Muscle of back (tissue), 13 donors: ENCODE measurements at places on chromosomes 16 and 17.

DNA sequence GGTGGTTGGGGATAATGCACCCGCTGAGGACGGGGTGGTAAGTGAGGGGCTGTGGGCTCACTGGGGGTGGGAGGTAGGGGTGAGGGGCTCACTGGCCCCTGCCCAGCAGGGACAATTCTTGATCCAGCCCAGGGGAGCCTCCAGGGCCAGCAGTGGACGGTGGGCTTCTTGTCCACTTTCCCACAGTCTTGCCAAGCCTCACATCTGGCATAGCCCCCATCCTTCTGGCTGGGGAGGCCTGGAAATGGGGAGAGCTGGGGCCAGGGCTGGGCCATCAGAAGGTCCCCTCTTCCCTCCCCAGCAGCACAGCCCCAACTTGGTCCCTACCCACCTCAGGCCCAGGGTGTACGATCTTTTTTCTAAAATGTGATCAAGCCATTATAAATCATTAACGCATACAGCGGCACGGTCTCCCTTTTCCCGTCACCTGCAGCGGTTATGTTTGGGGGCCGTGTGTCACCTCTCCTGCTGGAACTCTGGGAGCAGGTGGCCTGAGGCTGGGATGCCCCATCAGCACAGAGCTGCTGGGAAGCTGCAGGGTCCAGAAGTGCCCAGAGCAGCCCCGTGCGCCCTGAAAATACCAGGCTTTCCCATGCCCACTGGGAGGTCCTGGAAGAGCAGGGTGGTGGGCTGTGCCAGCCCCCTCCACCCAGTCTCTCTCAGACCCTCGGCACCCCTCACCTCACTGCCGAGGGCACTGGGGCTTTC lies 7.2 kb upstream of the SETD6 start:
- no peak for DNase-seq

DNA sequence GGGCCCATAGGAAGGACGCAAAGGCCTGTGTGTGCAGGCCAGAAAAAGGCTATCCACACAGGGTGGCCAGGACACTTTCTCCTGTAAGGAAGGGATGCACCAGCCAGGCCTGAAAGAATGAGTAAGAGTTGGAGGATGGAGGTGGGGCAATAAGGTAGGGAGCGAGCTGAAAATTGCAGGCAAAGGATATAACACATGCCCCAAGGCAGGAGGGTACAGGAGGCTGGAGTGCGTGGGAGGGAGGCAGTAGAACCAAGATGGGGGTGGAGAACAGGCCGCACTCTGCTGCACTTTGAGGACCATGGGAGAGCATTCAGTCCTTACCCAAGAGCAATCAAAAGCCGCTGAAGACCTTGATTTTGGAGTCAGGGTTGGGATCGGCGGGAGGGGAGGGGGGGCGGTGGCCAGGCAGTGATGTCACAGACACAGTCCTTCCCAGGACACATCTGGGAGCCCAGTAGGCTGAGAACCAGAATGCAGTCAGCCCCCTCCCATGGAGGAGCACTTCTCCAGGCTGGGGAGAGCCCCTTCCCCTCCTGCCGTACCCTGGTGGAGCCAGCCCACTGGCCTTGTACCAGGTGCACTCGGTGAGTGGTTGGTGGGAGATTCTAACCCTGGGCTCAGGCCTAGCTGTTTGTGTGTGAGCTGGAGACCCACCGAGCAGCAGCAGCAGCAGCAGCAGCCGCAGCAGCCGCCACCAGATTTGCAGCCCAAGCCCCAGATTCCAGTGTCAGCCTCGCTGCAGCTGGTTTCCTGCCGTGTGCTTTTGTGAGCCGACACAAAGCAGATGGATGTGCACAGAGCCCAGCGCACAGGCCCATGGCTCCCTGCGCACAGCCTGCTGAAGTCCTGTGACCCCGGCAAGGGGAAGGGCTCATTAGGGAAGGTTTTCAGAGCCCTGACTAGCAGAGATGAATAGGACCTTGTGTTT lies 17.5 kb downstream of the ANKRD40 start:
- no peak for DNase-seq

- no peak for DNase-seq
Observed at GRCh38 chr17:1462164-1463112, 6.4 kb upstream of the CRK start.

GRCh38 chr16:81321536-81321935 lies 6.8 kb downstream of the GAN start:
- DNase-seq, result no peak

GRCh38 chr16:85720302-85720637 lies 30.6 kb downstream of the C16orf74 start:
- no peak for DNase-seq

DNA sequence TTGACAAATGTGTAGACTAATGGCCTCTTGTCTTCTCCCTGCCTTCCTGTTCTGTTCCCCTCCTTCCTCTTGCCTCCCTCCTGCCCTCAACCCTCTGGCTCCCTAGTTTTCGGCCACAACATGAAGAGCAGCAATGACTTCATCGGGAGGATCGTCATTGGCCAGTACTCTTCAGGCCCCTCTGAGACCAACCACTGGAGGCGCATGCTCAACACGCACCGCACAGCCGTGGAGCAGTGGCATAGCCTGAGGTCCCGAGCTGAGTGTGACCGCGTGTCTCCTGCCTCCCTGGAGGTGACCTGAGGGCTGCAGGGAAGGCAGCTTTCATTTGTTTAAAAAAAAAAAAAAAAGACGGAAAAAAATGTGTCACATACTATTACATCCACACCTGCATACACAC lies 18.8 kb upstream of the CLEC19A start:
- DNase-seq, result no peak

- no peak for DNase-seq
Observed at GRCh38 chr16:56289416-56289815, 98.1 kb downstream of the GNAO1 start.

DNA sequence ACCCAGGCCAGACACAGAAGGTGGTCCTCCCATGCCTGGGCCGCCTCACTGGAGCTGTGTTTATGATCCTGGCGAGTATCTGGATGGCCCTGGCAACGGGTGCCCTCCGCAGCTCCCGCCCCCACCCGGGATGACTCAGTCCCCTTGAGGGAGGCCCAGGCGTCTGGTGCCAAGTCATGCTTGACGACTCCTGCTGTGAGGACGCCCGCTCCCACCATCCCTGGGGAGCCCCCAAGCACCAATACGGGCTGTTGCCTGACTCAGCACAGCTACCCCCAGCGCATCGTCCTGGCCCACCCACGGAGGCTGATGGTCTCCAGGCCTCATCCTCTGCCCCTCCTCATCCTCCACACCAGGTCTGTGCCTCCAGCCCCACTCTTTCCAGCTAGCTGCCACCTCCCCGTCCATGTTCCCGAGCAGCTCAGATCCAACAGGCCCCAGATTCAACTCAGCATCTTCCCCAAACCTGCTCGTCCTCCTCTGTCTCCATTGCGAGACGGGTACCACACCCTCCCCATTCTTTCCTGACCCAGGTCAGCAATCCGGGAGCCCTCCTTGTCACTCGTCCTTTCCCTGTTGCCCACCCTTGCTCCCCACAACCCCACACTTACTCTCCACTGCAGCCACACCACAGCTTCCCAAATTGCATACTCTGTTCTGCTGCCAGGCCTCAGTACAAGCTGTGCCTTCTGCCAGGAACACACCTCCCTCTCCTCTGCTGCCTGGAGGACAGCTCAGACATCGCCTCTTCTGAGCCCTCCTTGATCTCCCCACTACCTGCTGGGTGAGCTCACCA lies 2.6 kb downstream of the CAMKK1 start:
- DNase-seq, result peak; percentile 81

- no peak for DNase-seq
Observed at GRCh38 chr16:57745768-57746167, 10.2 kb downstream of the KATNB1 start.

GRCh38 chr17:73292031-73292531 lies 19.7 kb downstream of the CDC42EP4 start:
- DNase-seq, result no peak

- DNase-seq, result peak; percentile 60
Observed at GRCh38 chr17:49694847-49695697, 12.7 kb downstream of the SLC35B1 start.

- DNase-seq, result no peak
Observed at GRCh38 chr16:67196881-67197280, 2.0 kb upstream of the ELMO3 start.

GRCh38 chr17:17127730-17128291 lies 78.3 kb downstream of the PLD6 start:
- no peak for DNase-seq
